Fibroblast of skin of left biceps (primary cell): ENCODE measurements at places on chromosomes 4 and X.
A peak's percentile ranks its signal among the peaks of the same experiment; 100 is the strongest.

DNA sequence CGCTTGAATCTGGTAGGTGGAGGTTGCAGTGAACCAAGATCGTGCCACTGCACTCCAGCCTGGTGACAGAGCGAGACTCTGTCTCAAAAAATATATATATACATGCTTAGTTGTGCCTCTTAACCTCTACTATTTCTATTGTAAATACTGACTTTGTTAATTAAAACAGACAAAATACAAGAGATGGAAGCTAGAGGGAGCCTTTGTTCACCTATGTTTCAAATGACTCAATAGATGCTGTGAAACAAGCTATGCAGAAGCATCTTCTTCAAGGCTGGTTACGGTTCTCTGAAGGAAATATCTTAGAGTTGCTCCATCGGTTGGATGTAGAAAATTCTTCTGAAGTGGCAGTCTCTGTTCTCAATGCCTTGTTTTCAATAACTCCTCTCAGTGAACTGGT, 6.2 kb downstream of the NCAPG start:
- DNase-seq, result peak; percentile 64

DNA sequence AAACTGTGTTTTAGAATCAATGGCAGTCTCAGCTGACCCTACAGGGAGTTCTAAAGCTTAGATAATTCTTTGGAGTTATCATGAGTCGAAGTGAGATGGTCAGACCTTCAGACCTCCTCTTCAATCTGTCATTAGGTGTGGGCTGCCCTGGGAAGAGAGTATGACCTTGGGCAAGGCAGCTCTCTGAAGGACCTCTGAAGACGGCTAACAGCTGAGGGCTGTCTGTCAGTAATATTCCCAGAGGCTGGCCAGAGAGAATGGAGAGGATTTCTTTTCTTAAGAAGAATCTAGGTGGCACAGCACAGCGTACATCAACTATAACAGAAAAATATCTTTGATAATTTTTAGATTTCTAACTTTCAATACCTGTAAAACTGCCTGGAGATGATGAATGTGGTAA, 379.4 kb downstream of the ZNF674 start:
- DNase-seq, result no peak

DNA sequence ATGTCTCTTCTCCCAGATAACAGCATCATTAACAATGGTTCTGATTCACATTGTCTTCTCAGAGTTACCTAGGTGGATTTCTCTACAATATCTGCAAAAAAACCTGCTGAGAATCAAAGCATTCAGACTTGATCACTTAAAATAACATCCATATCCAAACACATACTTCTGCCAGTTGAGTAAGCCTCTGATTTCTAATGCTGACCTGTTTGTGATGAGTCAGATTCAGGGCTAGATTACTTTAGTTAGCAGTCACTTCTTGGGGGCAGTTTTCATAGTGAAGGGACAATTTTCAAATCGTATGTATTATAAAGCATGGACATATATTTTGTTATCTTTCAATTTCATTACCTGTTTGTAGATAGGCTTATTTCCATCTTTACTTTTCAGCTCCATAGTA, 35.5 kb downstream of the CCNI start:
- DNase-seq, result no peak

GRCh38 chr4:100989401-100989800, 357.9 kb downstream of the PPP3CA start:
- DNase-seq, result no peak

GRCh38 chr4:134160211-134160610, 41.4 kb downstream of the PABPC4L start:
- no peak for DNase-seq

- peak; percentile 80 for DNase-seq
Measured at GRCh38 chr4:40180356-40180755, 16.5 kb upstream of the RHOH start.

GRCh38 chr4:133287396-133287795, 138.3 kb downstream of the PCDH10 start:
- no peak for DNase-seq

DNA sequence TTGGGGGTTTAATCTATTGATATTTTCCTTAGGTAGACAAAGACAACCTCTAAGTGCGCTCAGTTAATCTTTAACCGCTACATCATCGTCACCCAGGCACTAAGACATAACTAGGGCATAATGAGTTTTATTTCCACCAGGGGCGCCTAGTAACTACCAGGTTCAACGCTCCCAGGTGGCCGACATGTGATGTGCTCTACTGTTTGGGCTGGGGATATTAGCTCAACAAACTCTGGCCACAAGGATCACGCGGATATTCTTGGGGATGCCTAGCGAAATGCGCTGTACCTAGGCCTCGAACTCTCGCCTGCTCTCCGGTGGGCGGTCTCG, 915 bp upstream of the RAB33B start:
- DNase-seq, result no peak

- no peak for DNase-seq
Measured at GRCh38 chrX:132748909-132749308, 209.5 kb downstream of the HS6ST2 start.

DNA sequence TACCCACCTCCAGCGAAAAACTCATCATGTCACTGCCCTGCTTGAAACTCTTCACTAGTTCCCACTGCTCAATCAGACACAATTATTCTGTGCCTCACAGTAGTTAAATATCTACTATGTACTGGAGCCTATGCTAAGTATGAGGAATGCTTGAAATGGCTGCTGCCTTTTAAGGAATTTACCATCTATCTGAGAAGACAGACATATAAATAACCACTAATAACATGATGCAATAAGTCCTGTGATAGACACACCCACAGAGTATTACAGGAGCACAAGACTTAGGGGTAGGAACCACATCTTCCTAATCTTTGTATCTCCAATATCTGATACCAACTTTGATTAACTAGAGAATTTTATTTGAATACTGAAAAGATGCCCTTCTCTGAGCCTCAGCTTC, 21.1 kb downstream of the SLC25A53 start:
- no peak for DNase-seq

- no peak for DNase-seq
Measured at GRCh38 chrX:79466636-79467035, 99.5 kb upstream of the ITM2A start.

DNA sequence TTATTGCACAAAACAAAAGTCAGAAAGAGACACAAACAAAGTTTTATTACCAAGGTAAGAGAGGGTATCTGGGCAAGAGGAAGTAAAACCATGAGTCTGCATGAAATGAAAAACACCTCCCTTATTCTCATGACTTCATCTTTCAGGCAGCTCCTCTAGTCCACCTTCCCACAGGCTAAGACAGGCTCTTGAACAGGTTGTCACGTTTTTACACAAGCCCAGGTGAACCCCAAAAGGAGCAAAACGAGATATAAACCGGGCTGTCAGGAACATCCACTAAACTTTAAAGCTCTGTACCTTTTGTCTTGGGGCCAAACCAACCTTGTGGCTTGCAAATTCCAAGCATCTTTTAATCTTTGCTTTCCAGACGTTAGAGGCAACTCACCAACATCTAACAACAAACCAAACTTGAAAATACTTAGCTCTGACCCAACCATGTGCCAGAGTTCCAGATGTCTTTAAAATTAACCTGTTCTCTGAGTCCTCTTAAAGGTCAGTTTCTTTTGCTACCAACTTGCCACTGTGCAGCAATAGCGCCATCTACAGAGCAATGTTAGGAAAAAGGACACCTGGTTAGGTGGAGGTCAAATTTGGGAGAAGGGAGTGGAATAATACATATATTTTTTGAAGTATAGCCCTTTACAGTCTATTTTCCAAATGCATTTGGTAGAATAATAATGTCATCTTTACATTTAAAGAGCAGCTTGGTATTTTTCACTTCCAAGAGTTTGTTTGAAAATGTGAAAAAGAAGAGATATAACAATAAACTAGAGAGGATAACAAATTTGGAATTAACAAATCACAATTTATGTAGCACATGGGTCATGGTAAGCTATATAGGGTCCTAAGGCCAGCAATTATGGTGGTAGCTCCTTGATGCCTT, 73.1 kb downstream of the QRFPR start:
- peak; percentile 9 for DNase-seq

- no peak for DNase-seq
Measured at GRCh38 chr4:167049257-167049656, 185.0 kb downstream of the SPOCK3 start.

- no peak for DNase-seq
Measured at GRCh38 chrX:35787867-35788266, 10.3 kb upstream of the MAGEB16 start.

DNA sequence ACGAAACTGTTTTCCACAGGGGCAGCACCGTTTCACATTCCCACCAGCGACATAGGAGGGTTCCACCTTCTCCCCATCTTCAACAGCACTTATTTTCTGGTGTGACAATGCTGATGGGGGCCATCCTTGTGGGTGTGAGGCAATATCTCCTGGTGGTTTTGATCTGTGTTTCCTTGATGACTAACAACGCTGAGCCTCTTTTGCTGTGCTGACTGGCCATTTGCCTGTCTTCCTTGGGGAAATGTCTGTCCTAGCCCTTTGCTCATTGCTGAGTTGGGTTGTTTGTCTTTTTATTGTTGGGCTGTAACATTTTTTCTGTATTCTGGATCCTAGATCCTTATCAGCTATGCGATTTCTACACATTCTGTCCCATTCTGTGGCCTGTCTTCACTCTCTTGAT, 33.7 kb downstream of the ATP2B3 start:
- DNase-seq, result no peak

DNA sequence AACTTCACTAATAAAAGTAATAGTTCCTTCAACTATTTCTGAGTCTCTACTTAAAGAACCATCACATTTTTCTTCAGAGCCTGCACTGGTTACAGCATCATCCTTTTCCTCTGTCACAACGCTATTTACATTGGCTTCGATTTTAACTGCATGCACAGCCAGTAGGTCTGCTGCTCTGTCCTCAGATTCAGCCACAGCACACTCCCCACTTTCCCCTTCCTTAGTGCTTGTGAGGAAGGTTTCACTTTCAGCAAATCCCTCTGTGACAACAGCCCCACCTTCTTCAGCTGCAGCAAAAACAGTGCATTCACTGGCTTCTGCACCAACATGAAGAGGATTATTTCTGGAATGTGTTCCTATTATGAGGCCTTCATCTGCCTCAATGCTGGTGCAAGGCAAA, 25.7 kb downstream of the BOD1L1 start:
- DNase-seq, result no peak

GRCh38 chr4:142318280-142318679, 527.8 kb downstream of the INPP4B start:
- DNase-seq, result no peak

GRCh38 chr4:52377563-52377962, 281.5 kb downstream of the USP46 start:
- DNase-seq, result no peak

GRCh38 chrX:100328351-100328750, 81.7 kb downstream of the PCDH19 start:
- DNase-seq, result no peak

- DNase-seq, result peak; percentile 35
Measured at GRCh38 chr4:109041463-109042360, 260.7 kb downstream of the COL25A1 start.

DNA sequence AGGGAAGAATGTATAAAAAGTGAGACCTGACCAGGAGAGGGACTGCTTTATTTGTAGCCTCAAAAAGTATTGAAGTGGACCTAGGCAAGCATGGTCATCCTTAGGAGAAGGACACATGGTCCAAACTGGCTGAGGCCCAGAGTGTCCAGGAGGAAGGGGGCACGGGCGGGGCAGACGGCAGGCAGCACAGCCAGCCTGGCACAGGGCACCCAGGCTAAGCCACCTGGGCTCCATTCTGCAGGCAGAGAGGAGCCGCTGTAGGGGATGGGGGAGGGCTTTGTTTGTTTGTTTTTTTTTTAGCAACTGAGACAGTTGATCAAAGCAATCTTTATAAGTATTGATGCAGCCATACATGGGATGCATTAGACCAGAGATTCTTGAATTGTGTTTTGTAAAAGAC, 188.6 kb downstream of the PRDM5 start:
- no peak for DNase-seq

DNA sequence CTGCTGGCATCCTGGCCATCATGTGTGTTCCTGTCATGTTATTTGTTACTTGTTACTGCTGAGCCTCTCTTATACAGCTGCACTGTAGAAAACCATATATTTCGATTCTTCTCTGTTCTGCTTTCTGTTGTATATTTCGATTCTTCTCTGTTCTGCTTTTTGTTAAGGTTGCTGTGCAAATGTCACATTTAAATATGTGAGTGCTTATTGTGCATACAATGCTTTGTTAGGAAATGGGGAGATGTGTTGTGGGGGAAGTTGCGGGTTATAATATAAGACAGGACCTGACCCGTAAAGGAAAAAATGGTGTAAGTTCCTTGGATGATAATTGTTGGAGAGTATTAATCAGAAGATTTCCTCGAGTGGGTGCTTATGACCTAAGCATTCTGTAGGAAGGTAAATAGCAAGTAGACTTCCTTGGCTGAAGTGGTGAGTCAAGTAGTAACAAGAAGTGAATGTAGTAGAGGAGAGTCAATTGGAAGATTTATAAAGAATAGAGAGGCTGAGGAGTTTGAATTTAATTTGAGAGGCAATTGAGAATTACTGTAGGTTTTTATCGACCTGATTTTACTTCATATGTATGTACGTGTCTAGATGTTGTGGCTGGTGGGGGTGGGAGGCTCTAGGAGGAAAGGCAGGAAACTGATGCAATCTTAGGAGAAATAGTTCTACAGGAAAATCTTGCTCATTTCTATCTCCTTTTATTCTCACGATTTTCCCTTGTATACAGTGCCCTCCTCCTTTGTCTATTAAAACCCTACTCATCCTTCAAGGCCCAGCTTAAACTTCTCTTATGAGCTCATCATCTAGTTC, 8.5 kb downstream of the OGT start:
- DNase-seq, result peak; percentile 55

- peak; percentile 17 for DNase-seq
Measured at GRCh38 chrX:104922206-104922621, 298.3 kb downstream of the TEX13A start.

GRCh38 chr4:121370729-121371325, 10.0 kb downstream of the QRFPR start:
- DNase-seq, result peak; percentile 13

- no peak for DNase-seq
Measured at GRCh38 chr4:94015956-94016355, 187.4 kb downstream of the ATOH1 start.

DNA sequence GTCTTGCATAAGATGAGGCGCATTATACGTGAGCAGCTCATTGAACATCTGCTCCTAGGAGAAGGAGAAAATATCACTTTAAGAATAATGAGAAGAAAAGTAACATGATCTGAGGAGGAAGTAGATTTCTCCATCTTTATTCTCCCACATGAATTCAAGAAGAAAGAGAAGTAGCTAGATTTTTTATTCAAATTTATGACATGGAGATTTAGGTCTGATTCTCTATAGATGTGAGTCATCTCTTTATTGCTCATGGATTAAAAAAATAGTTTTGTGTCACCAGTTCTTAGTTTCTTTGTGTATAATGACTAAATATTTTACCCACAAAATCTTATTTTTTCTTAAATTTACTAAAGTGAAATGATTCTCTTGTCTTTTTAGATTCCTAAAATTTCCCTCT, 40.4 kb downstream of the HPGDS start:
- DNase-seq, result no peak

GRCh38 chr4:113952452-113953029, 26.9 kb downstream of the ARSJ start:
- DNase-seq, result no peak
